ENCODE measurements at places on chromosomes 7 and 10.

DNA sequence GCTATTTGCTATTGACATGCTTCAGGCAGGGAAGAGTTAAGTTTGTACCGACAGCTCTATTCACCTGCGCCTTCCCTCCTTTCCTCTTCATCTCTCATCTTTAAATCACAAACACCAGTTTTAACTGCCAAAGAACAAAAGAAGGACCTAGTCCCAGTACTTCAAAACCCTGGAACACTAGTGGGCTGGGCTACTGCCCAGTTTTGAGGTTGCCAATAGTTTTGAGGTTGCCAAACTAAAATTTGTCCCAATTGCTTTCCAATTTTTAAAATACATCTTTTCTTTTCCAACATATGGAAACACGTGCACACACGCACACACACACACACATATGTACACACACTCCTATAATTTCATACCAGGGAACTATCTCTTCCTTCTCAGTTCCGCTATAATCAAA lies 130.6 kb upstream of the SLC26A5 start:
- no peak for DNase-seq
- H3K27ac ChIP-seq = no peak overlapping the region
- H3K4me1 ChIP-seq = no peaks in the 10 kb centered on the region
- H3K36me3 ChIP-seq = no peaks in the 10 kb centered on the region
- no peak overlapping the region for H3K4me3 ChIP-seq

GRCh38 chr10:63094405-63094804 lies 38.7 kb upstream of the NRBF2 start:
- no peak for DNase-seq
- no peaks in the 10 kb centered on the region for H3K4me1 ChIP-seq
- no peak overlapping the region for H3K4me3 ChIP-seq
- no peaks in the 10 kb centered on the region for H3K27me3 ChIP-seq
- H3K27ac ChIP-seq = no peak overlapping the region

- DNase-seq = no peak
- no peaks in the 10 kb centered on the region for H3K27me3 ChIP-seq
- H3K4me3 ChIP-seq = peak overlapping the region; percentile 25
- no peak overlapping the region for H3K27ac ChIP-seq
Measured at GRCh38 chr10:14173391-14173705, 157.4 kb downstream of the FRMD4A start.

DNA sequence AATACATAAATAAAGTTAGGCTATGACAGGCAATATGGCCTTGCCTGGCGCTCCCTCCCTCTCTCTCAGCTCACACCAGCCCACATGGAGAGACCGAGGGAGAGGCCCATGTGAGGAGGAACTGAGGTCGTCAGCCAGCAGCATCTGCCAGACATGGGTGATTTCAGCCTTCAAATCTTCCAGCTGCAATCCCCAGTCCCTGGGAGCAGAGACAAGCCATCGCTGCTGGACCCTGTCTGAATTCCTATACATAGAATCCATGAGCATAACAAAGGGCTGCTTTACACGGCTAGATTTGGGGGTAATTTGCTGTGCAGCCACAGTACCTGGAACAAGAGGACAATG lies 35.6 kb downstream of the ANKRD16 start:
- DNase-seq = no peak
- H3K4me3 ChIP-seq = no peak overlapping the region
- H3K27me3 ChIP-seq = no peaks in the 10 kb centered on the region
- H3K36me3 ChIP-seq = no peaks in the 10 kb centered on the region
- no peaks in the 10 kb centered on the region for H3K4me1 ChIP-seq

- H3K27ac ChIP-seq = no peak overlapping the region
- H3K27me3 ChIP-seq = no peaks in the 10 kb centered on the region
- DNase-seq = no peak
Measured at GRCh38 chr7:93830141-93830925, 60.2 kb downstream of the TFPI2 start.

Measured in ovary (tissue), 10 donors.